ENCODE measurements at places on chromosomes 2 and 18.

DNA sequence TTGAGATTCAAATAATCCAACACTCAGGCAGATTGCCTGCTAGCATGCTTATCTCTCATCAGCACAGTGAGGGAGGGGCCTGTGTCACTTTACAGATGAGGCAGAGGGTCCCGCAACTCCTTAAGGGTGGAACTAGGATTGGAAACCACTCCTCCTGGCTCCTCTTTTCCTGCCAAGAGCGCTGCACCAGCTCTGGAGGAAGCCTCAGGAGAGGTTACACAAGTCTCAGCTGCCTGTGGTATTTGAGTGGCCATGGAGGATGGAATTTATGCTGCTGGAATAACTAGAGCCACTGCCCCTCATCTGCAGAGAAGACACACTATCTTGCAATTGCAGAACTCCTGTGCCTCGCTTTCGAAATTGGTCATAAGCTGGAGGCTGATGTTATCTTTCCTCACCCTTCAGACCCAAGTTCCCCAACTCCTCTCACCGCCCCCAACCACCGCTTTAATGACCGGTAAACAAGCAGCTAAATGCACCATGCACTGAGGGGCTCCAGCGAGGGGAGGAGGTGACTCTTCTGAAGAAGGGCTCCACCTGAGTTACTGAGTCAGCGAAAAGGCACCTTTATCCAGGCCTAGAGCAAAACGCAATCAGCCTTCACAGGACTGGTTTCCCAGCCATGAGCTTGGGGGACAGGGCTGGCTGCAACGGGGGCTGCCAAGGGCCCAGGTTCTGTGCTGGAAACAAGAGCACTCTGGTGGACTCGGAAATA, 245.8 kb downstream of the SOX11 start:
- DNase-seq: no peak

- no peak for DNase-seq
These were observed 11.9 kb upstream of the APCDD1 start for GRCh38 chr18:10442551-10442971.

- no peak for DNase-seq
These were observed 62.3 kb downstream of the SMIM21 start for GRCh38 chr18:75365254-75365629.

DNA sequence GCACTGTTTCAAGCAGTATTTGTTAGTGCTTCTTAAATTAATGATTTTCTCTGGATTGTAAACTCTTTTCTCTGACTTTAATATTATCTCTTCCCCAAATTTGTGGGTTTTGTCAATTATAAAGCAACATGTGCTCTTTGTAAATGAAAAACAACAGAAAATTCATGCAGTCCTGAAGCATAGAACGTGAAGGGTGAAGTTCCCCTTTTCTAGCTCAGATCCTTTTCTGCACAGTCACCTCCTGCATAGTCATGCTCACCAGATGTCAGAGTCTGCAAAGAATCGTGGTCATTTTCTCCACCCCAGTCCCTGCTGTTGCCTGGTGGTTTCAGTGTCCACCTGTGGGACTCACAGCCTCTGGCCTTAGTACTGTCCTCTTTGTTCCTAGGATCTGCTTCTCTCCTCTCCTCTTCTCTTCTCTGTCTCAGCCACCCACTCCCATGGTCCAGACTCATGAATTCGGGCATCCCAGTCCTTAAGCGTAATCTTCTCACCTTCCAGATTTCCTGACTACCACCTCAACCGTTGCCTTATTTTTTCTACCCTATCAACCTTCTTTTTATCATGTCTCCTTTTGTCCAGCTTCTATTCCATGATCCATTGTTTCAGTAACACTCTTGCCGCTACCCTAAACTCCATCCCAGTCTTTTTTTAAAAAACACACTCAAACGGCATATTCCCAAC, 229.1 kb downstream of the RTP5 start:
- no peak for DNase-seq

DNA sequence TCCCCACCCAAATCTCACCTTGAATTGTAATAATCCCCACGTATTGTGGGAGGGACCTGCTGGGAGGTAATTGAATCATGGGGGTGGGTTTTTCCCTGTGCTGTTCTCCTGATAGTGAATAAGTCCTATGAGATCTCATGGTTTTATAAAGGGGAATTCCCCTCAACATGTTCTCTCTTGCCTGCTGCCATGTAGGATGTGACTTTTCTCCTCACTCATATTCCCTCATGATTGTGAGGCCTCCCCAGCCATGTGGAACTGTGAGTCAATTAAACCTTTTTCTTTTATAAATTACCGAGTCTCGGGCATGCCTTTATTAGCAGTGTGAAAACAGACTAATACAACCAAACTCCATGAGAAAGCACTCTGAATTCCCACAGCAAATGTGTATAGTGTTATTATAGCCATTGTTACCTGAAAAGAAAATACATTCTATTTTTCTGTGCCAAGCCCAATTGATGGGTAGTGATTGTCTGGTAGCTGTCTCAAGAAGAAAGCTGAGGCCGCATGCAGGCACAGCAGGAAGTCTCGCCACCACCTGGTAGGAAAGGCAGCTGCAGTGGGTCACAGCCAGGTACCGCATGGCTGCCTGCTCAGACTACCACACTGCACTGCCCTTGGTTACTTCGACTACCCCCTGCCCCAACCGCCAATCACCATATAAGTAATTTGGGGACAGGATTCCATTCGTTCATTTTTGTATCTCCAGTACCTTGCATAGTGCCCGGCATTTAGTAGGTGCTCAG, 10.3 kb upstream of the ZBTB7C start:
- no peak for DNase-seq

GRCh38 chr18:13003466-13003896, 12.3 kb downstream of the CEP192 start:
- peak; percentile 58 for DNase-seq

DNA sequence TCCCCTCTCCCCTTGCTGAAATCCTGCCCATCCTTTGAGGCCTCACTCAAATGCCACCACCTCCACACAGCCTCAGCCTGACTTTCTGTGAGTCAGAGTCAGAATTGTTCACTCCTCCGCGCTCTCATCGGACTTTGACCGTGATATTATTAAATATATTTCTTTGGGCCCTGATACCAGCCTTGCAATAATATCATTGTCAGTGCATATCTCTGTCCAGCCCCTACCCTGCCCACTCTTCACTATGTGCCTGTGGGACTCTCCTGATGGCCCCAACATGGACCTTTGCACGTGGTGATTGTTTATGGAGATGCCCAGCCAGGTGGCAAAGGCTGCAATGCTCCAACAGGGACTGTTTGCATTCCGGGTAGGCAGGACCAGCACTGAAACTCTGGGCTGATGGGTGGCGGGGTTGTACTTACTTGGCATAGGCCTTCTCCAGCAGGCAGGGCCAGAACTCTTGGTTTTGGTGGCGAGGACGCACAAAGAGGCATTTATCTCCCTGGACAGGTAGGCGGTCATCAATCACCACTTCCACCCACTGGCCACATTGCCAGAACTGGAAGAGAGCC, 37.3 kb downstream of the CAPN13 start:
- DNase-seq: no peak

DNA sequence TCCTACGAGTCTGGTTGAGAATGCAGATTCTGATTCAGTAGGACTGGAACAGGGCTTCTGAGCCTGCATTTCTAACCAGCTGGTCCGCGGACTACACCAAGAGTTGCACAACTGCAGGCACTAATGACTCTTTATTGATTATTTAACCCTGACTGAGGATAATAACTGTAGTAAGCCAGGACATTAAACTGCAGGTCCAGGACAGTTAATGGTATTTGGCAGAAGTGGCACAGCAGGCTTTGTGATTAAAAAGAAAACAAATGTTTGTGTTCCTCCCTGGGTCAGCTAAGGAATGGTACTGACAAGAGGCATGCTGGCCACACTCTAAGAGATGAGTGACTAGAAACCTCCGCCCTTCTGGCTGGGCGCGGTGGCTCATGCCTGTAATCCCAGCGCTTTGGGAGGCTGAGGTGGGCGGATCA, 59.4 kb downstream of the ALPK2 start:
- DNase-seq: no peak

- DNase-seq: no peak
These were observed 14.4 kb upstream of the REL start for GRCh38 chr2:60867007-60867406.

DNA sequence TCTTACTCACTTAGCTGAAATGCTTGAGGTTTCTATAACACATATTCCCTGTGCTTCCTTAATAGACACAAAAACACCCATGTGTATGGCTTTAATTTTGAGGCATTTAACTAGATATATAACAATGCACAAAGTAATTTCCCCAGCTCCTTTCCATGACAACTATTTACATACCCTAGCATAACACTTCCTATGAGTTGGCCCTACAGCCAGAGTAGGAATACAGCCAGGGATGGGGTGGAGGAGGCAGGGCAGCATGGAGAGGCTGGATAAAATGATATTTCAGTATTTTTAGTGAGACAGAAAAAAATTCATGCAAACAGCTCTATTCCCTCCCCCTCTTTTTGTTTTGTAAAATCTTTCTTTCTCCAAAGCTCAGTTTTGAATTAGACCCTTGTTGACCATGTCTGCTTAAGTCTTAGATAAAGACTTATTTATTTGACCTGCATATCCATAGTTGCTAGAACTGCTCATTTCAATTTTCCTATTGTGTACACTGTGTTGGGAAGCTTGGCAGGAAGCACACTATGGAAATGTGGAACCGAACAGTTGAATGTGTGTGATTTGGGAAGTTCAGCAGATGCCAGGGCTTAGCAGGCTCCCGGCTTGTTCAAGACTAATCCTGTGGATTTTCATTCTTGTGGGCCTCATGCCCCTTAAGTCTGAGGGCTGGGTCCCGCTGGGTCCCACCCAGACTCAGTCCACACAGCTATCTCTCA, 11.2 kb upstream of the B3GNT2 start:
- no peak for DNase-seq

GRCh38 chr2:8547284-8548064, 134.4 kb upstream of the ID2 start:
- DNase-seq: peak; percentile 1

- DNase-seq: no peak
These were observed 128.3 kb downstream of the CDH2 start for GRCh38 chr18:28048612-28049011.

All from endothelial cell (in vitro differentiated cells).